ENCODE measurements at places on chromosomes 1 and 21. TPM values are rescaled to one million over a fixed set of nuclear protein-coding genes. Genes with fewer than 3 reads are reported as not detected.

GBP3 gene
- 5.3 TPM for total RNA-seq

DNA sequence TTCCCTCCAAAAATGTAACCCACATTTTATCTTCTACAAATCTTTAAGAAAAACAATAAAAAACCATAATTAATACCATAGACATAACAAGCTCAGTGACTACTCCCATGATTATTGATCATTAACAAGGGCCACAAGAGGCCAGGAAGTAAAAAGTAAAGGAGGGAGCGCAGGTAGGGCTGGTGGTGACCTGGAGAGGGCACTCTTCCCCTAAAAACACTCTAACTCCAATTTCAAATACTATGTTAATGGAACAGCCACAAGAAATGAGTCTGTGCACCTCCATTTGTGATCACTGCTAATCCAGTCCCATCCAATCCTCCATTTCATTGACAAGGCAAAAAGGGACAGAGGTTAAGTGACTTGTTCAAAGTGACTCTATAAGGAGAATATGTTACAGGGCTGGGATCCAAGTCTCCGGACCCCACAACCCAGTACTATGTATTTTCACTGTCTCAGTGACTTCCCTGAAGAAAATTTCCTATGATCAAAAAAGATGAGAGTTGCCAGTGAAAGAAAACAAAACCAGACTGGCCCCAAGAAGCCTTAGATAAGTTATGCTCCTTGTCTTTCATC, 41.2 kb upstream of the CFAP298 start:
- no peak for DNase-seq
- no peaks in the 10 kb centered on the region for H3K27me3 ChIP-seq
- no peaks in the 10 kb centered on the region for H3K4me1 ChIP-seq
- H3K4me3 ChIP-seq: no peak overlapping the region

DNA sequence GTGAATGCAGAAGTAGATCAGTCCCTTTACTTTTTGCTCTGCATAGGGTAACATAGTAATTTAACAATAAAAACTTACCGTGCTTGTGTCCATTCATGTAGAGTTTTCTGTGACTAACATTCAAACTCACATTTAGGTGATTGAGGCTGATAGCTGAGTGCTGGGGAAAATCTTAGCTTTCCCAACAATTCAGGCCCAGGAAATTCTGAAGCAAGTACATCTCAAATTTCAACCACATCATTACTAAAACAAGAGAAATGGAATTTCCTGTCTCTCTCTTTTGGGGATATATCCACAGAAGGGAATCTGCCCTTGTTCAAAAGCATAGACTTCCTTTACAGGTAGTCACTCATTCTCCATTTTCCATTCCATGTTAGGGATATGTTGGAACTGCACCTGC, 33.1 kb upstream of the C1orf146 start:
- no peak overlapping the region for H3K4me3 ChIP-seq
- DNase-seq: no peak
- H3K27ac ChIP-seq: no peak overlapping the region
- H3K36me3 ChIP-seq: peaks cover 12% of the 10 kb centered on the region
- H3K4me1 ChIP-seq: no peaks in the 10 kb centered on the region

- H3K36me3 ChIP-seq: no peaks in the 10 kb centered on the region
- peaks cover 38% of the 10 kb centered on the region for H3K4me1 ChIP-seq
- H3K4me3 ChIP-seq: peak within 1 kb of the TSS; percentile 93
- peak; percentile 61 for DNase-seq
- H3K27me3 ChIP-seq: no peaks in the 10 kb centered on the region
Observed at GRCh38 chr1:44031252-44032169, at the start of gene SLC6A9. TSS of gene SLC6A9 (minus strand) at chr1:44031462. CDS start at chr1:44024277, 7,185 bp downstream.

E2F2 gene
- total RNA-seq: 0.12 TPM

MMEL1 gene
- total RNA-seq: 0.47 TPM

GRCh38 chr1:178490136-178490535, 6.6 kb downstream of the CLEC20A start:
- DNase-seq: no peak
- no peak overlapping the region for H3K4me3 ChIP-seq
- no peaks in the 10 kb centered on the region for H3K27me3 ChIP-seq
- no peaks in the 10 kb centered on the region for H3K36me3 ChIP-seq

DNA sequence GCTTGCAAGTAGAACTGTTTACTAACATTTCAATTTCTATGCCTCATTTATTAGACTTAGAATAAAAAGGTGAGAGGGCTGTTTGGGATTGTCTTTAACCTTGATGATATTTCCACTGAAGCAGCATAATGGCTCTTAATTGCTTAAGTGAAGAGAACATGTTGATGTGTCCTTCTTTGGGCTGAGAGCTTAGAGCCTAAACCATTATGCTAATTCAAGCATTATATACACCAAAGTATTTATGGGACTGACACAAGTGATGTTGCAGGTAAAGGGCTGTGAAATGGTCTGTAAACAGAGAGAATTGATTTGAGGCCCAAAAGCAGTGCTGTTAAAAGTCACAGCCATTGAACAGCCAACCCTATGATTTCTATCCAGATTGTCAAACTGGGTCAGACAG, 113.9 kb downstream of the ATG4C start:
- no peak overlapping the region for H3K4me3 ChIP-seq
- H3K27me3 ChIP-seq: no peaks in the 10 kb centered on the region
- H3K27ac ChIP-seq: no peak overlapping the region
- DNase-seq: no peak
- no peaks in the 10 kb centered on the region for H3K4me1 ChIP-seq

DNA sequence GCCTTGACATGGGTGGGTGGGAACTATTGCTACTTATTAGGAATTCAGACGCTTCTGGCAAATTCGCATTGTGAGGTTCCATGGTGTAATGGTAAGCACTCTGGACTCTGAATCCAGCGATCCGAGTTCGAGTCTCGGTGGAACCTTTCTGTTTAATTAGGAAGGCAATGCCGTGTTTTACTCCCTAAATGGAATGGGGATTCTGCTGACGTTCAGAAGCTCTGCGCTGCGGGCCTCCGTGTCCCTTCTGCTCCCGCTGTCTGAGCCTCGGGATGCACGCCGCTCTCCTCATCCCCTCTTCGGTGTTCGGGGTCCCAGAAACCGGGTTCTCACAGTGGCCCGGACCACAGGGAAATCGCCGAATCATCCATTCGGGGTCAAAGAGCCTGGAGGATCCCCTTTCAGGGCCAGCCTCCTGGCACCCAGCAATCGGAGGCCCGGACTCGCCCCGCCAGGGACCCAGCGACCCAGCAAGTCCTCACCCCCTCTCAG, 280.3 kb downstream of the FAM72C start:
- H3K27me3 ChIP-seq: peaks cover 15% of the 10 kb centered on the region
- no peak overlapping the region for H3K4me3 ChIP-seq
- no peak for DNase-seq

DNA sequence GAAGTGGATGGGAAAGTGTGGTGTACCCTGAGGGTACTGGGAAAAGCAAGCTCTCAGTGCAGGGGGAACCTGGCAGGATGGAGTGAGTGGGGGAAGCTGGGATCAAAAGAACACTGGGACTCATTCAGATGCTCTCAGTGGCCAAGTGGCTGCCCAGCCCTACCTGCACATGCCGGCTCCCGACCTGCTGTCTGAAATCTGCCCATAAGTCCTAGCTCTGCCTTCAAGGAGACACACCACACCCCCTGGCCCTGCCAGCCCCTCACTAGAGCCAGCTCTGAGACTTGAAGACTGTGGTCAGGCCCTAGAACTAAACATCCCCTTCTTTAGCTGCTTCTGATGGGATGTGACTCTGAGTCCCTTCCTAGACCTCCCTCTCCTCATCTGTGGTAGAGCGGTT, 2.2 kb downstream of the TMEM54 start:
- no peak for DNase-seq
- no peaks in the 10 kb centered on the region for H3K27me3 ChIP-seq
- no peak overlapping the region for H3K4me3 ChIP-seq
- no peaks in the 10 kb centered on the region for H3K36me3 ChIP-seq
- no peak overlapping the region for H3K27ac ChIP-seq

DCST1 gene
- total RNA-seq: not detected

- no peaks in the 10 kb centered on the region for H3K27me3 ChIP-seq
- H3K27ac ChIP-seq: no peak overlapping the region
- H3K36me3 ChIP-seq: no peaks in the 10 kb centered on the region
- H3K4me3 ChIP-seq: no peak overlapping the region
- peaks cover 6% of the 10 kb centered on the region for H3K4me1 ChIP-seq
- DNase-seq: no peak
Observed at GRCh38 chr1:67780637-67781036, 52.6 kb downstream of the GNG12 start.

DNA sequence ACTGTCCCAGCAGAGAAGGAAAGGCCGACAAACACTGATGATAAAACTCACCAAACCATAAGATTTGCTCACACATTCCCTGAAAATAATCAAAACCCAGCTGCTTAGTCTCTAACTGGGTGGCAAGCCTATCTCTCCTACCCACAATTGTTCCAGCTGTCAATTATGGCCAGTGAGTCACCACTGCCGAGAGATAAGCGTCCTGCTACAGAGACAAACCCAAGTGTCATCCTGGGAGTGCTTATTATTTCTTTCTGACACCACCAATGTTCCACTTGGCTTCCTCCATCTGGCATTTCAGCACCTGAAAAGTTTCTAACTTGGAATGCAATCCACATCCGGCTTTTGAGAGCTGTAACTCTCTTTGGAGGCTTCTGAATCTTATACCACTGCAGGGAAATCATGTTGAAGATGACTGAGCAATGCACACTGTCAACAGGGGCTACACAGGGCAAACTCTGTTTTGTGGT, 51.5 kb upstream of the VAV3 start:
- DNase-seq: no peak
- H3K27me3 ChIP-seq: no peaks in the 10 kb centered on the region
- peaks cover 11% of the 10 kb centered on the region for H3K4me1 ChIP-seq
- no peaks in the 10 kb centered on the region for H3K36me3 ChIP-seq
- H3K27ac ChIP-seq: no peak overlapping the region

HSF2BP gene
- total RNA-seq: not detected

GRCh38 chr1:232872284-232872683, 67.1 kb downstream of the MAP10 start:
- no peaks in the 10 kb centered on the region for H3K36me3 ChIP-seq
- H3K27ac ChIP-seq: no peak overlapping the region
- no peaks in the 10 kb centered on the region for H3K27me3 ChIP-seq
- no peak overlapping the region for H3K4me3 ChIP-seq
- no peaks in the 10 kb centered on the region for H3K4me1 ChIP-seq
- no peak for DNase-seq

DNA sequence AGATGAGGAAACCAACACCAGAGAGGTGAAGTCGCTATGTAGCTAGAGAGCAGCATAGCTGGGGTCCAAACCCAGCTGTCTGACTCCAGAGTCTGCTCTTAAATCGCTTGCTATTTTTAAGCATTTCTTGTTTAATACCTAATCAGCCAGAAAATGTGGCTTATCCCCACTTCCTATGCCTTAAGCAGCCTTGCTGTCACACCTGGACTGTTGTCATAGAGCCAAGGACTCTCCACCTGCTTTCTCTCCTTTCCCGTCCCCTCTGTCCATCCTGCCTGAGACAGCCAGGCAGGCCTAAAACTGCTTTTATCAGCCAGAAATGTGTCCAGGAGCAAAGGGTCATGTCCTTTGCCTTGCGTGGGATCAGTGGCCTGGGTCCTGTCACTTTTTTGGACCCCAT, 28.3 kb upstream of the EPHA8 start:
- no peak overlapping the region for H3K27ac ChIP-seq
- no peaks in the 10 kb centered on the region for H3K36me3 ChIP-seq
- H3K4me3 ChIP-seq: no peak overlapping the region

DNA sequence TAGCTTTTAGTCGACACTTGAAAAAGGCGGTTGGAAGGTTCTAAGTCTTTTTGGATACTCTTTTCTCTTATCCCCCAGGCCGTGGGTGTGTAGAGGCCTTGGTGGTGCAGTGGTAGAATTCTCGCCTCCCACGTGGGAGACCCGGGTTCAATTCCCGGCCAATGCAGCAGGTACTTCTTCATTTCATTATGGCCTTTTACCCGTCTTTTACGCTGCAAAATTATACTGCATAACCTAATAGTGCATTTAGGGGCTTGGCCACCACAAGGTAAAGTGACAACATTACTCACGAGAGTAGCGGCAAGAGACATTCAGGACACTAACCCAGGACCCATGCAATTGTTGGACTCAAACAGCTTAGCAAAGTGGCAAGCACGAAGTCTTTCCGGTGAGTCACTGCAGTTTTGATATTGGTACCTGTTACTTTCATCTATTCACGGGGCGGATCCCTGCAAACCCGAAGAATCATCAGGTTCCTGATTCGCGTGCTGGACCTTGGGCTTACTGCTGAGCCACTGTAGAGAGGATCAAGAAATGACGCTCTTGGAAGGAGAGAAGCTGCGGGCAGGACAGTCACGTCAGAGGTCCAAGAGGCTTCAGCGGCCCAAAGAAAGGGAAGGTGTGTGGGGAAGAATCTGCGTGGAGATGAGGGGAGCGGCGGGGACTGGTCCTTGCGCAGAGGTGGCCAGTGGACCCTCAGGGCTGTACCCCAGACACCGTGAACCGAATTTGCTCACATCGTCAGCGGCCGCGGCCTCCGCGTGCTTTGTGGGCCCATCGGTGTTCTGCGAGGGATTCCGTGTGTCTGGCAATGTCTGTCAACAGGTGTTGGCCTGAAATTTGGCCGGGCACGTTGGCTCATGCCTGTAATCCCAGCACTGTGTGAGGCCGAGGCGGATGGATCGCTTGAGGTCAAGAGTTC, 12.9 kb upstream of the RNU1-4 start:
- H3K36me3 ChIP-seq: no peaks in the 10 kb centered on the region
- H3K4me3 ChIP-seq: no peak overlapping the region
- no peak for DNase-seq
- no peak overlapping the region for H3K27ac ChIP-seq

Data from heart left ventricle (tissue), 16 donors.